ENCODE measurements at places on chromosomes 16 and 17.

GRCh38 chr16:86218479-86219170 is 291.7 kb upstream of the FOXF1 start:
- no peak for DNase-seq

DNA sequence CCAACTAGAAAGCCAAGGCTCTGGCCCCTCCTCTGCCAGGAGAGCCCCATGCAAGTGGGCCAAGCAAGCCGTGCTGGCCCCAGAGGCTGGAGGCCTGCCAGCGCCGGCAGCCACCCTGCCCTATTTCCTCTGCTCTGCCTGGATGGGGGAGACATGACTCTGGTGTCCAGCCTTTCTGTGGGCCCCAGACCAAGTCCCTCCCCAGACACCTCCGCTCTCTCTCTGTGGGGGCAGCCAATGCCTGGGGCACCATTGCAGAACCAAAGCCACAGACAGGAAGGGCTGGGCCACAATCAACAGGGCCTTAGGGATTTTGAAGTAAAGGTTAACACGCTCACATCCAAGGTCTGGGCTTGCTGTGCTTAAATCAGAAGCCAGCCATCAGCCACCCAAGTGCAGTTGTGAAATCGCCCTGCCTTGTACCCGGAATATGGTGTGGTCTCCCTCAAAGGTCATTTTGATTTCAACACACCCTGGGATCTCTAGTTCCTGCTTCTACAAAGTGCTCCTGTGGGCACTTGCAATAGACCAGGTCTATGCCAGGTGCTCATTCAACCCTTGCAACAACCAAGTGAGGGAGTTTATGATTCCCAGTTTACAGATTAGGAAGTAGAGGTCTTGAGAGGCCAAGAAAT is 63.5 kb upstream of the TEX2 start:
- DNase-seq = peak; percentile 93

DNA sequence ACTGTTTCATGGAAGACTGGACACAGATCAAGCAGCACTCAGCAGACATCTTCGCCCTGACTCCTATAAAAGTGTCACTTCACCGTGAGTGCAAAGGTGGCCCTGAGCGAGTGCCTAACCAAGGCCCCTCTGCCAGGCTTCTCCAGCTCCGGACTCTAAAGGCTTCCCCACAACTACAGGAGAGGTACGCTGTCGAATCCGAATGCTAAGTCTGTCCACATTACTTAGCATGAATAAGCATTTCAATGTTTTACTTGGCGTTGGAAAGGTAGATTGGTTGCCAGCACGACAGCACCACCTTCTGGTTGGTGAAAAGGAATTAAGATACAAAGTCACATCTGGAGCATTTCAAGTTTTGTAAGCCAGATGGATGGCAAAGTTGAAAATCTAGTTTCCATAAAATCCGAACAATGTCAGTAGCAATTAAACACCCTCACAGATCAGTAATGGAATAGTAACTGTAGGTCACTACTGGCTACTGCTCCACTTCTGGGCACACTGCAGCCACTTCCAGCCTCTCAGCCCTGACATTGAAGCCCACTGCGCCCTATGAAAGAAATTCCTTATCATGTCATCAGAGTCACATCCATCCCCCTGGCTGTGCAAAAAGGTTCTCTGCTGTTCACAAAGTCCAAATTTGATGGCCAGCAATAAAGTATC is 100.9 kb downstream of the PARN start:
- peak; percentile 69 for DNase-seq

- peak; percentile 80 for DNase-seq
Measured at GRCh38 chr17:74493331-74493833, 26.9 kb downstream of the CD300A start.

DNA sequence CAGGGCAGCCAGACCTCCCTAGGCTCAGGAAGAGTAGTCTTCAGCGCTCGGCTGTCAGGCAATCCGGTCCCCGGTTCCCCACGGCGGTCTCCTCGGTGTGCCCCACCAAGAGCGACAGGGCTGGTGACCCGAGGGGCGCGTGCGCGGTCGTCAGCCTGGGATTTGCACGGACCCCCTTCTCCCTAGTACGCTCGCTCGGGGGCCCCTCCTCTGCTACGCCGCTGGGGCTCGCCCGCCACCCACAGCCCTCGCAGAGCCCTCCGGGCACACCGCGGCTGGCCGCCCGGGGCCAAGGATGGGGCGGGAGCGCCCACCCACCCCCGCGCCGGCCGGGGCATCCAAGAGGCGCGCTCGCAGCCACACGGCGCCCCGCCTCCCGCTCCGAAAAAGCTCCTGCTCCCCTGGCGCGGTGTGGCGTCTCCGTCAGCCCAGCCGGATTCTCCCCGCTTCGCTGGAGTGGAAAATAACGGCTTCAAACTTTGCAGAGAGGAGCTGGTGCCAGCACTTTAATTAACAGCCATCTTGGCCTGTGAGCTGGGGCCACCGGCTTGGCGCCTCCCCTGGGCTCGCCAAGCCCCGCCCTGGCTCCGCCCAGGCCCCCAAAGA is 2.1 kb upstream of the C1QL1 start:
- no peak for DNase-seq
